ENCODE measurements at places on chromosomes 3 and 15.

GRCh38 chr15:36936613-36937012 is 163.7 kb downstream of the MEIS2 start:
- no peak for DNase-seq

DNA sequence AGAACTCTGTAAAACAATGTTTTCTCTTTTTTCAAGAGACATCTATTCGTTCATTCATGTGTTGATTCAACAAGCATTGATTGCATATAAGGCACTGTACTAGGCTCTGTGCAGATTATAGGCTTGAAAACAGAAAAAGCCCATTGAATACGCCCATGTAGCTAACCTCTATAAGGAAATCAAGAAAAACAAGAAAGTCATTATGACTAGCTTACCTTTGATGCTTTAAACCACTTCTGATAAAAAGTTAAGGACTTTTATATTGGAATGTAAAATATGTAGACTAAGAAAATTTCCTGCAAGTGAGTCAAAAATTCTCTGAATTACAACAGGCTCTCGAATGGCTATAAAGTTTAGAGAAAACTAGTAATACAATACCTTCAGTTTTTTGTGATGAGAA is 92.5 kb downstream of the BDH1 start:
- no peak for DNase-seq

GRCh38 chr3:191329654-191330529 is at the start of gene UTS2B:
TSS of gene UTS2B (minus strand) at chr3:191330526. CDS start at chr3:191282189, 48,337 bp downstream.
- DNase-seq: no peak

DNA sequence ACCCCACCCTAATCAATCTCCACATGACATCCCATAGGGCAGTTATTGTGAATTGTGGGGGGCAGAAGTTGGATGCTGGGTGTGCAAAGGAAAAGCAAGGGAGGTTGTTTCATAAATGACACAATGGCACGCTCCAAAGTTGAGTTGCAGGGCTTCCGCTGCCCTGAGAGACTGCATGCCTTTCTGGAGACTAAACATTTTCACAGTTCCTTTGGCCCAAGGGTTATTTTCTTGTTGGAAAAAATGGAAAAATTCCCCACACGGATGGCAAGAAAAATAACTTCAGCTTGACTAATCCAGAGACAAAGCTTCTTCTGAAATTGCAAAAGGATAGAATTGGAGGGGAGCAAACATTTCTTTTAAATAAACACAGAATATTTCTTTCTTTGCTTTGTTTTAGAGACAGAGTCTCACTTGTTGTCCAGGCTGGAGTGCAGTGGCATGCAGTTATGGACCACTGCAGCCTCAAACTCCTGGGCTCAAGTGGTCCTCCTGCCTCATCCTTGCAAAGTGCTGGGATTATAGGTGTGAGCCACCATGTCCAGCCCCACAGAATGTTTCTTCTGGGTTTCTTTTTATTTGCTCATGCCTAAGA is 19.1 kb upstream of the TPM1 start:
- no peak for DNase-seq

- DNase-seq: no peak
These were observed 43.0 kb upstream of the USP3 start for GRCh38 chr15:63461230-63461985.

DNA sequence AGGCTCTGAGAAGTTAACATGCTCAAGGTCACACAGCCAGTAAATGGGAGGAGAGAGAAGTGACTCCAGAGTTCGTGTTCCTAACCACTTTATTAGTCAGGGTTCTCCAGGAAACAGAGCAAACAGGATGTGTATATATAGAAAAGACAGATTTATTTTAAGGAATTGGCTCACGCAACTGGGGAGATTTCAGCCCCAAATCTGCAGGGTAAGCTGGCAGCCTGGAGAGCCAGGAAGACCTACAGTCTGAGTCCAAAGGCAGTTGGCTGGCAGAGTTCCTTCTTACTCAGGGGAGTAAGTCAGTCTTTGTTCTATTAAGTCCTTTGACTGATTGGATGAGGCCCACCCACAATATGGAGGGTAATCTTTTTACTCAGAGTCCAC is 118.2 kb upstream of the PROK2 start:
- no peak for DNase-seq

DNA sequence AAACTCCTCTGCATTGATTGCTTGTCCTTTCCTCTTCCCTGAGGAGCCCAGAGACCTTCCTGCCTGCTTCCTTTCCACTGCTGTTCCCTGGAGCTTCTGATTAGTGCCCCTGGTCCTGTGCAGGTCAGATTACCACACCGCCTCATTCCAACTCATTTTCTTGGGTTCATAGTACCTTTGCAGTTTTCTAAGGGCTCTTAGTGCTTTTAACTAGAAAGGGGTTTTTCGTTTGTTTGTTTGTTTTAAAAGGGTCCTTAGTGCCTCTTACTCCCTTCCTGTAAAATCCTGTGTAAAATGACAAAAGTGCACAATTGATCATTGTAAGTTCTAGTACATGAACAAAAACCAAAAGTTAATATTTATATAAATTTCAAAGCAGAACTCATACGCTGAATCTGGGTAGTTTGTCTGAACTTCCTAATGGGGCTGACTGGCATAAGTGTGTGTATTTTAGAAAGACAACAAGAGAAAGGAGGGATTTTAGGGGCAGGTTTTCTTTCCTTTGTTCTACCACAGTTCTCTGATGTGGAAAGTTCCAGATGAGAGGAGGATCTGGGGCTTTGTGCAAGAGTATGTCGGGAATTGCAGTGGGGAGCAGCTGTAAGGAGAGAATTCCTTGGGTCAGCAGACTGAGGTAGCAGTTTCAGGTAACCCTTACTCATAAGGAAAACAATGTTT is 30.6 kb downstream of the SNRK start:
- no peak for DNase-seq

GRCh38 chr15:46714950-46715349 is 1002.4 kb upstream of the SEMA6D start:
- no peak for DNase-seq

- no peak for DNase-seq
These were observed 77.1 kb downstream of the SEMA6D start for GRCh38 chr15:47794252-47794914.

- no peak for DNase-seq
These were observed 63.5 kb downstream of the FEM1B start for GRCh38 chr15:68340726-68341671.

DNA sequence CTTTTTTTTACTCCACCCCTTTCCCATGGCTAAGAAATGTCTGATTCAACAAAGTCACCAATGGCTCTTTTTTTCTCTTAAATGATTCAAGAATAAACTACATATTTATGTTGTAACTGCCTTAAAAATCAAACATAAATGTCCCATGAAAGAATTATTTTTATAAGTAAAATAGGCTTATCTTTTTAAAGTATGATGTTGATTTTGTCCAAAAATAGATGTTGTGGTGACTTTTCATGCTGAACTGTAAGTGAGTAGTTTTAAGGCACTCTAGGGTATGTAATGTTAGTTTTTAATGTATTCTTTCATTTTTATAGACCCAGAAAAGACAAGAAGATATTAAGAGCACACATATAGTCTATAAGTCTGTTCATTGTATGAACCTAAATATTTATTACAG is 594.9 kb downstream of the NLGN1 start:
- no peak for DNase-seq

- no peak for DNase-seq
These were observed 85.3 kb upstream of the FXR1 start for GRCh38 chr3:180827171-180827570.

GRCh38 chr15:69035205-69035917 is 20.9 kb downstream of the NOX5 start:
- DNase-seq: no peak

DNA sequence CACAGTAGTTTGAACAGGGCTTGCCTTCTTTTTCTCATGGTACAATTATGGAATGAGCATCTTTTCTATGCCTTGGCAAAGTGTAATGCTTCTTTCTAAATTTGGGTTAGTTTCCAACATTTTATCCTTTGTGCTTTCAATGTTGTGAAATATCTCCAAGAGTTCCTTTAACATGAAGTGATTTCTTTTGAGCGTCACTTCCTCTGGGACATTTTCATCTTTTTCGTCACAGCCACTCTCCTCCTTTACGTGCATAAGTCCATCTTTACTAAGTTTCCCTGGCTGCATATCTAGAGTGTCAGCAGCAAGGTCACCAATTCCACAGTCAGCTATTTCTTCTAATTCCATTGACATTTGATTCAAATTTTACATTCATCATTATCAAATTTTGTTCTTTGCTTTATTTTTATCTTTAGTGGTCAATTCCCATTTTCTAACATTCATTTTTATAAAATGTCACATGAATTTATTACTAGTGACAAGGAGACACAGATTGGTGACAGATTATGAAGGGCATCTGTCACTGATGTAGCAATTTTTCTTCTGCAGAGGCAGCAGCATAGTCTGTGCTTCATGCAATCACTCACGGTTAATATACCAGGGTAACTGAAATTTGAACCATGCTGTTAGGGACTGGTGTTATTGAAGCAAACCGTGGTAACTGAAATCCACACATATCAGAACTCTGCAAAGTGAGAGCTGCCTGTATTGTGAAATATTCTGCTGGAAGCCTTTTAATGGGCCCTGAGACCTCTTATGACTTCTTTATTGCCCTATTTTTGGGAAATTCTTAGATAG is 126.5 kb upstream of the THBS1 start:
- DNase-seq: no peak

DNA sequence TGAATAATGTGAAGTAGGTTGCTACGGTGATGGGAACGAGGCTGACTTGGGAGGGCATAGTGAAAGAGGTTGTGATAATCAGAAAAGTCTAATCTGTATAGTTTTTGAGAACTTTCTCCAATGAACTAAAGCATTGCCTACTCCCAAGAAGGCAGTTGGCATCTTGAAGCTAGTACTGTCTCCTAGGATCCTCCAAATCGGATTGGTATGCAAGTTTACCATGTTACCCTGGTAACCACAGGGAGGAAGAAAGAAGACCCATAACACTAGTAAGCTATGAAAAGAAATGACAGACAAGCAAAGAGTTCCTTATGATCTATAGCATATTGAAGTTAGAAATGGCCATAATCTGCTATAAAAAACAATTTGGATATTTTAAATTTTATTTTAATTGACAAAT is 127.2 kb upstream of the SYNPR start:
- DNase-seq: no peak

GRCh38 chr15:83287541-83288027 is 3.1 kb upstream of the BNC1 start:
- DNase-seq: no peak

GRCh38 chr3:126341755-126342150 is 15.5 kb downstream of the KLF15 start:
- no peak for DNase-seq

DNA sequence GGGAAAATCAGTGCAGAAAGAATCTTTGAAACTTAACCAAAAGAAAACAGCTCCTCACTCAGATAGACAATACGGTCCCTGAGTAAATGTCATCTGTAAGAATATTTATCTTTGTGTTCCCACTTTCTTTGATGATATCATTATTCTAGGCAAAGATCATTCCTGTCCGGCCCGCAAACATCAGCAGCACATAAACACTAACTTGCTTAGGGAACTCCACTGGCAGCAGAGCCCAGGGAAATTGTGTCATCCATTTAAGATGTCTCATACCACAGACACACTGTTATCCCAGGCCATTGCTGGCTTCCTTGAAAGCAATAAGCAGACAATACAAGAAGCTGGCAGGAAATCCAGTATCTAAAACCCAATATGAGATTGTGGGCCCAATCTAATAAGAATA is 20.1 kb upstream of the CD96 start:
- no peak for DNase-seq

DNA sequence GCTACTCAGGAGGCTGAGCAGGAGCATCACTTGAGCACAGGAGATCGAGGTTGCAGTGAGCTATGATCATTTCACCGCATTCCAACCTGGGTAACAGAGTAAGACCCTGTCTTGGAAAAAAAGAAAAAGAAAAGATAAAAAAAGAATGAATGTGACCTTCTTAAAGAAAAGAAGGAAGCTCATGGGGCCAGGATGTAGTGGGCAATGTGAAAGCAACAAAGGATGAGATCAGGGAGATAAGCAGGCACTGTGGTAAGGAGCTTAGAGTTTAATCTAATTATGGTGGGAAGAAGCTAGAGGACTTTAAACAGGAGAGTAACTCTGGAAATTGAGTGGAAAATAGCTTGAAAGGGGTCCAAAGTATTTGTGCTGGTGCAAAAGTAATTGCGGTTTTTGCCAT is 231.6 kb upstream of the UBE2E2 start:
- no peak for DNase-seq

DNA sequence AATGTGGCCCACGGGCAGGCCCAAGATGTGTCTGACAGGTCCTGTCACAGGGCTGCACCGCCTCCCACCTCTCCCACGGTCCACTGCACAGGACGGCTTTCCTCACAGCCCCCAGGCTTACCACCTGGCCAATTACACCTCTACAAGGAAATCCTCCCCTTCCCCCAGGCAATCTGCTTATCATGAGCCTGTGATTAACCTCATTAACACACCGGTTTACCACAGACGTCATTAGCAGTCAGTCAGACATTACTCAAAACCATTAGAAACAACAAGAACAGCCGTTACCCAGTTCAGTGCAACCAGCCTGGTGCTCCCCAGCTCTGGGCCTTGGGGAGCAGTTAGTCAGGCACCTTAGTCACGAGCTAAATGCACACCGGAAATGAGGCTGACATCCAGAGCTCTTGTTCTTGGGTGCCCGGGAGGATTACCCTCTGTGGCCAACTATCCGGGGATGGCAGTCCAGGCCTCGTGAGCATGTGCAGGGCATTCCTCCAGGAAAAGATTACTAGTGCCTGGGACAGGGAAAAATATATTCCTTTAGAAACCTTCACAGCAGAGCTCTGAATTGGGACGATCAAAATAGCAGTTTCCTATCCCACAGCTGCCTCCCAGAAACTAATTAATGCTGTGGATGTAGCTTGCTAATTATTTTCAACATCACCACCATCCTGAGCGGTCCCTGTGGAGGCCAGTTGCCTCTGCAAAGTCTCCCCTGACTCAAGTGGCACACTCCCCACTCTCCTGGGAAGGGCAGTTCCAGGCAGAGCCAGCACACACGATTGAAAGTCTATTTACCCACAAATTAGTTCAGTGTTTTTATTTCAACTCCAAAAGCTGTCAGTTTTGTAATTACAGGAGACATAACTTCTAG is 117.4 kb upstream of the ZBED2 start:
- no peak for DNase-seq

DNA sequence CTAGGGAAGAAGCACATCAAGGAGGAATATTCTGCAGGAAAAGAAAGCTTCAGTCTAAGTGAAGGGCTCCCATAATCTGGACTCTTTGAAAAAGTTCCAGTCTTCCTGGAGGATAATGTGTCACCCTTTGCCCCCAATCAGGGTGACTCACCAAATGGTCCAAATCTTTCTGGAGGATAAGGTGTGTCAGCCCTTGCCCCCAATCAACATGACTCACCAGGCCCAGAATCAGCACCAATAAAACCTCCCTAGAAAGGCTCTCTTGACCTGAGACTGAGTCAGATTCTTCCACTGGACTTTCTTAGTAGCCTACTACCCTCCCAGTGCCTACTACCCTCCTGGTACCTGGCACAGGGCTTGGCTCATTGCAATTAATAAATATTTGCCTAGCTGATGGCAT is 9.5 kb upstream of the ARL14 start:
- no peak for DNase-seq

GRCh38 chr15:98667521-98668179 is 19.3 kb downstream of the IGF1R start:
- DNase-seq: no peak

- DNase-seq: no peak
These were observed 190.1 kb downstream of the ZNF621 start for GRCh38 chr3:40714771-40715345.
